ENCODE measurements at places on chromosomes 12 and 14.

GRCh38 chr12:15977999-15978951 lies 67.1 kb downstream of the DERA start:
- no peak for DNase-seq

DNA sequence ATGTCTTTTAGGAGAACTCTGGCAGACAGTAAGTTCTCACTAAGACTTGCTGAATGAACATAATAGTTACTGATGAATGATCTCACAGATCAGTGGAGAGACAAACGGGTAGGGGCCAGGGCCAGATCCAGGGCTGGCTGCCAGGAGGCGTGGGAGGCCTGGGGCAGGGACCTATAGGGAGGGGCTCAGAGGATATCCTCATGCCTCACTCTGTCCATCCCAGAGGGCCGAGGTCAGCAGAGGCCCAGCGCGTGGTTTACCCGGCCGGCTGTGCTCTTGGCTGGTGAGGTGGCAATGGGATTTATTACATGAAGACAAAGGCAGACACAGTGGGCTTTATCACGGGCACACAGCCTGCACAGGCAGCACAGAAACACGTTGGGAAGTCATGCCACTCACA lies 85.4 kb downstream of the CHGA start:
- DNase-seq = no peak

DNA sequence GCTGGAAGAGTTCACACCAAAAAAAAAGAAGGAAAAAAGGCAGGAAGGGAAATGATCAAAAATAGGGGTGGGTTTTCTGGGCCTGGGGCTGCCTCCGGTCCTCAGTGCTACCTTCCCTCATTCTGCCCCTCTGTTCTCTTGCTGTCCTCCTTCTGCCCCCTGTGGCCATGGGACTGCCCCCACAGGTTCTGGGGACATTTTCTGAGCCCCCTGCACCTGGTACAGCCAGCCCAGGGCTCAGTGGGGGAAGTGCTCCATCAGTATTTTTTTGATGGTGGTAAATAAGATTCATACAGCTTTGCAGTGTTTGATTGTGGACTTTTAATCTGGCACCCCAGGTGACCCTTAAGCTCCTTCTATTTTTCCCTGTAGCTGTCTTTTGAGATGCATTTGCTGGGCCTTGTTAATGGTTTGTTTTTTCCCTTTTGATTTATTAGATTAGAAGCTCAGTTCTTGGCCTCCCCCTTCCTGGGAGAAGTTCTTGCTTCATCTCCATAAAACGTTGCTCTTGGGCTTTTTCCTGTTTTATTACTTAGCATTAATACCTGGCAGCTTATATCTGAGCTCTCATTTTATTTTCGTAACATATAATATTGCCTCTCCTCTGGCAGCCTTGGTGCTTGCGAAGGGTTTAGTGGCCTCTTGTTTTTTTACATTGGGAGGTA lies 43.1 kb downstream of the CHST11 start:
- no peak for DNase-seq

- no peak for DNase-seq
These were observed 161.5 kb downstream of the RPS29 start for GRCh38 chr14:49424436-49425331.

- no peak for DNase-seq
These were observed 164.2 kb downstream of the CALM1 start for GRCh38 chr14:90560991-90561390.

- DNase-seq = peak; percentile 8
These were observed 12.8 kb downstream of the SLC38A2 start for GRCh38 chr12:46359667-46360280.

DNA sequence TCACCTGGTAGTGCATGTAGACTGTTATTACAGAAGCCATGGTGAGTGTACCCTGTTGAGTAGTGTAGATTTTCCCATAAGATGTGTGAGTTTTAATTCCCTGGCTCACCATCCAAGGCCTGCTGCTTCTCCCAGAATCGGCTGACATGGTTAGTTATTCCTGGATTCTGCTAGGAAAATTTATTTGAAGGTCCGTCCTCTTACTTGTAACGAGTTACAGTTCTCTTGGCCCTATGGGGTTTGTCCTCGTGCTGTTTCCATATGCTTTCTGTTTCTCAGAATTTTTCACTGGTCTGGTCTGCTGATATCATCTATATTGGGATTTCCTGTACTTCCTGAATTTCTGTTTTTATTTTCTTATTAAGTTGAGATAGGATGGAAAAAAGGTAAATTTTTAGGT lies 423.3 kb upstream of the RGS6 start:
- DNase-seq = no peak

DNA sequence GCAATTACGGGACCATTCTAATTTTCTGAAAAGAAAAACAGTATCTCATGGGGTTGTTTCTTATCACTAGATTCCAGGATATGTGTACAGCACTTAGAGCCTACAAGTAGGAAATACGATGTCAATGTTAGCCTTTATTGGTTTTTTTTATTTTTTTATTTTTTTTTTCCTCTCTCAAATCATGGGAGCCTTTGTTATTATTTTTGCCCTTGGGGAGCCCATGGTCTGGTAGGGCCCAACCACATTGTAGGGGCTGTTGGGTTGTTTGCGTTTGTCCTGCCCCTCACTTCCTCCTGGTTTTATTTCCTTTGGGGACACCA lies 5.9 kb downstream of the MORN3 start:
- DNase-seq = no peak

GRCh38 chr14:89484051-89484844 lies 67.2 kb upstream of the FOXN3 start:
- DNase-seq = no peak

- peak; percentile 22 for DNase-seq
These were observed 215.4 kb upstream of the NAV3 start for GRCh38 chr12:77615332-77615731.

DNA sequence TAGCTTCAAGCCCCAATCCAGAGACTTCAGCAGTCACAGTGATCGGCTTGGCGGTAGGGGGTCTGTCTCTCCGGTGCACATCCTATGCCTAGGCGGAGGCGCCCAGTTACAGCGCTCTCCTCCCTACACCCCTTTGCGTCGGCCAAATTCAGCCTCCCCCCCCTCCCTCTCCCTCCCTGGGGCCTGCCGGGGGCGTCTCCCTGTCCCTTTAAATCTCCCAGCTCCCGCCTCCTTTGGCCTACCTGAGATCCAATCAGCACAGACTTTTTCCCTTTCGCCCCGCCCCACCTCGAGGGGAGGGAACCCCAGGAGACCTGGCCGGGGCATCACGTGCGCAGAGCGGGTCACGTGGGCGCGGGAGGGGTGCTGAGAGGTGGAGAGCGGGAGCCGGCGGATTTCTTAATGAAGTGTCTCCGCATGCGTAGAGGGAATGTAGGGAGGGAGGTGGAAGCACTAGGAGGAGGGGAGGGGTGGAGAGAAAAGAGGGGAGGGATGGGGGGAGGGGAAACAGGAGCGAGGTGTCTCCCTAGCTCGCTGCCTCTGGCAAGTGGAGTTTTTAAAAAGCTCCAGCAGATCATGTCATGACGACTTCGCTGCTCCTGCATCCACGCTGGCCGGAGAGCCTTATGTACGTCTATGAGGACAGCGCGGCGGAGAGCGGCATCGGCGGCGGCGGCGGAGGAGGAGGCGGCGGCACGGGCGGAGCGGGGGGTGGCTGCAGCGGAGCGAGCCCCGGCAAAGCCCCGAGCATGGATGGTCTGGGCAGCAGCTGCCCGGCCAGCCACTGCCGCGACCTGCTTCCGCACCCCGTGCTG lies at the start of gene HOXC13:
Gene HOXC13, plus strand, starts transcription at position 506 of the 815 bp plus-strand sequence. Its CDS starts 76 bp downstream, at position 582.
- DNase-seq = peak; percentile 62
